ENCODE measurements at places on chromosomes 12 and 14. TPM values are rescaled to one million over a fixed set of nuclear protein-coding genes. Genes with fewer than 3 reads are reported as not detected.

GRCh38 chr14:35196571-35196970 is 74.2 kb downstream of the PRORP start:
- DNase-seq, result no peak

BCL2L14 gene
- polyA plus RNA-seq, result not detected

- no peak for DNase-seq
These were observed 46.6 kb upstream of the ZDHHC17 start for GRCh38 chr12:76717314-76717713.

- no peak for DNase-seq
These were observed at the start of gene LYZ for GRCh38 chr12:69348162-69348938. TSS of gene LYZ (plus strand) at chr12:69348381. CDS start at chr12:69348409, 28 bp downstream.

GRCh38 chr14:96951511-96951910 is 154.3 kb downstream of the VRK1 start:
- DNase-seq, result no peak

- DNase-seq, result no peak
These were observed 5.5 kb upstream of the GPR132 start for GRCh38 chr14:105070760-105071137.

DNA sequence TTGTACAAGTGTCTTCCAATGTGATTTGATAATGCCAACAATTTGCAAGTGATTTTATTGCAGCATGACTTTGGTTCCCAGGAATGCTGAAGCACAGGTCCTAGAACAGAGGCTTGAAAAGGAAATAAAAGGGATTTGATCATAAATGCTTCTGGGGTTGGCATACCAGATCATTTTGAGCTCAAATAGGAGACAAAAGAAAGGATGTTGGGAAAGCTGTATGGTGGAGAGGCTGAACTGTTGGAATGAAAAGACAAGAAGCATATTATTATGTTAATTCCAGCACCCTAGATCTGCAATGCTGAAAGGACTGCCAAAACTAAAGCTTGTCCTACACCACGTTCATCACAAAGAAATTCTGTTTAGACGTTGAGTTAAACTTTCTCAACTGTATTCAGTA is 143.1 kb downstream of the BICD1 start:
- DNase-seq, result no peak

DNA sequence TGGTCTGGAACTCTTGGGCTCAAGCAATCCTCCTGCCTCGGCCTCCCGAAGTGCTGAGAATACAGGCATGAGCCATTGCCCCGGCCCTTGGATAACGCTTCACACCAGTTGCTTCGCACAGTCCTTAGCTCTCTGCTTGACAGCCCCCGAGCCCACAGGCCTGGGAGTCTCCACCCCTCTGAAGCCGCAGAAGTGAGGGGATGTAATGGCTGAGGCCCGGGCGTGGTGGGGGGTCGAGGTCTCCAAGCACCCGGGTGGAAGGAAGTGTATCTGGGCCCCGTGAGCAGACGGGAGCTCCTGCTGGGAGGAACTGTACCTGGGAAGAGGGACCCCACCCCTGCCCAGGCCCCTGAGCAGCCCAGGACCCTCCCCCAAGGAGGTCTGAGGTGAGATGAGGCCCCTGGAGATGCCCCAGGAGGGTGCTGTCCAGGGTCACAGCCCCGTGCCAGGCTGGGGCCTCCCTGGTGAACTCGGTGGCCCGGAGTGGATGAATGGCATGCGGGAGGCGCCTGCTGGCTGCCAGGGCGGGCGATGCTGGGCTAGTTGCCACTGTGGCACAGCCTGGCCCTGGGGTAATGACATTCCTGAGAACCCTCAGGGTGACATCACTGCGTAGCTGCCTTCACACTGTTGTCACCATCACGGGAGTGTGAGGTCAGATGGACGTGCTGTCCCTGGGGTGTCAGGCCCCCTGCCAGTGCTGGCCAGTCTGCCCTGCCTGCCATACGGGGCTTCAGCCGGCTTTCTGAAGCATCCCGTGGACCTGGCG is 48.9 kb downstream of the KIF26A start:
- no peak for DNase-seq

ISCU gene
- 106 TPM for polyA plus RNA-seq

DNA sequence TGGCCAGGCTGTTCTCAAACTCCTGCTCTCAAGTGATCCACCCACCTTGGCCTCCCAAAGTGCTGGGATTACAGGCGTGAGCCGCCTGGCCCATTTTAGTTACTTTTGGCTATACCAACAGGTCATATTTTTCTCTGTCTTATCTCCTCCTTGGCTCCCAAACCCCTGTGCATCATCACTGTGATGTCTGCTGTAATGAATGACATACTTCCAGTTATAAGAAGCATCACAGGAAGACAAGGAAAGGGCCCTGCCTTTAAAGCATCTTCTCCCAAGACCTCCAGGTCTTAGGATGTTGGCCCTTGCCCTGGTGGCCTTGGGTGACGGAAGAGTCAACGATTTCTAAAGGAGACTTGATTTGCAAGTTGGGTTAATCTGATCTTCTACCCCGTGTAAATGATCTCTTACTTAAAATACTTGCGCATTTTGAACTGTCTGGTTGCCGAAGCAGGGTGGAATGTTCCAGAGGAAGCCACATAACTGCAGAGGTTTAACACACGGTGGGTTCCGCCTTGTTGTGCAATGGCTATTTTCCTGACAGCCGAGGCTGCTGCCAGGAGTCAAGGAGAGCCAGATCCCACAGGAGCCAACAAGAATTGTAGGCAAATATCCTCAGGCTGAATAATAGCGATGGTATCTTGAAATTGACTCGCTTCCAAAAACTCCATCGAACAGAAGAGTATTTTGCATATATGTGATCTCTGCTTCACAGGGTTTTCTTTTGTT is 55.7 kb upstream of the PLXNC1 start:
- no peak for DNase-seq

MANSC4 gene
- 0.39 TPM for polyA plus RNA-seq

GRCh38 chr14:37138898-37139297 is 33.5 kb downstream of the SLC25A21 start:
- DNase-seq, result no peak

- DNase-seq, result no peak
These were observed 16.3 kb downstream of the RAPGEF3 start for GRCh38 chr12:47742253-47742825.

DNA sequence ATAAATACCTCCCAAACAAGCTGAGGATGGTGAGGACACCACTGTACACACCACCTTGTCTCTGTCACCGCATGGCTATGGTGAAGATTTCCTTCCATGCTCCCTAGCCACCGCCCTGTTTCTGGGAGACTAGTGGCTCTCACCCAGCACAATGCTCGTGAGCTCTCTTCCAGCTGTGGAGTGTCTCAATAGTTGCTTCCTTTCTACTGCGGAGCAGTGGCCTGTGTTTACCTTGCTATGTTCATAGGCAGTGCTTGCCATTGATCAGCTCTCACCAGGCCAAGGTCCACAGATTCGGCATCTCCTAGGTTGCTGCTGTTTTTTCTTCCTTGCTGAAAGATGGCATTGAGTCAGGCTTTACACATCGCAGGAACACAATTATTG is 313.6 kb upstream of the RTL1 start:
- no peak for DNase-seq

DNA sequence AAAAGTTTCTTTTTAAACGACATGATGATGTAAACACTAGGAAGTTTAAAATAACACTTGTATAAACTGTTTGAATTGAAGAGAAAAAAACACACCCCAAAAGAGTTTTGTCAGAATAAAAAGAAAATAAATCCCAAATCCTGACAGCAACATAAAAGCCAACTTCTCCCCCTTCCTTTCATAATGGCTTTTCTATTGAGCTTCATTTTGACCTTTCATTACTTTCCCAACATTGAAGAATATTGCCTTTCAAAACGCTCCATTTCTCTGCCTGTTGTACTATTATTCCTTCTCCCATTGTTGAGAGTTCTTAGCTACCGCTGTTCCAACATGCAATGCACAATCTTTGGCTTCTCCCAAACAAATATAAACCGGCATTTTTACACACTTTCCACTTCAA is 448.5 kb downstream of the BCAT1 start:
- no peak for DNase-seq

DNA sequence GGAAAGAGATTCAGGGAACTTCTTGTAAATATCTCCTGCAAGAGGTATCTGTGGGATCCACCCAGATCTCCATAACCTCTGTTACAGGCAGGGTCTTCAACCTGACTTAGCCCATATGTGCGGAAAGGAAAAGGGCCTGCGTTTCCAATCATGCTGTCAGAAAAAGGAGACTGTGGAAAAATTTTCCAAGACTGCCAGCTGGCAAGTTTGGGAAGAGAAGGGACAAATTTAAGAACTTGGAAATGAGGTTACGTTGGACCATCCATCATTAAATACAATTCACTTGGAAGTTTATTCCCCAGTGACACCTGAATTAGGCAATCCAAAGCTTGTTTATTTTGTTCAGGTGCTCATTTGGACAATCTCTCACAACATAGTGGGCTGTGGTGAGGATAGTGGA is 13.9 kb downstream of the PTHLH start:
- DNase-seq, result no peak

- DNase-seq, result no peak
These were observed 5.8 kb downstream of the LRIG3 start for GRCh38 chr12:58914457-58914856.

GRCh38 chr12:98543701-98544100 is 28.3 kb downstream of the TMPO start:
- DNase-seq, result no peak

ANG gene
- 3.5 TPM for polyA plus RNA-seq

- no peak for DNase-seq
These were observed 28.2 kb downstream of the FERMT2 start for GRCh38 chr14:52922656-52923055.

DNA sequence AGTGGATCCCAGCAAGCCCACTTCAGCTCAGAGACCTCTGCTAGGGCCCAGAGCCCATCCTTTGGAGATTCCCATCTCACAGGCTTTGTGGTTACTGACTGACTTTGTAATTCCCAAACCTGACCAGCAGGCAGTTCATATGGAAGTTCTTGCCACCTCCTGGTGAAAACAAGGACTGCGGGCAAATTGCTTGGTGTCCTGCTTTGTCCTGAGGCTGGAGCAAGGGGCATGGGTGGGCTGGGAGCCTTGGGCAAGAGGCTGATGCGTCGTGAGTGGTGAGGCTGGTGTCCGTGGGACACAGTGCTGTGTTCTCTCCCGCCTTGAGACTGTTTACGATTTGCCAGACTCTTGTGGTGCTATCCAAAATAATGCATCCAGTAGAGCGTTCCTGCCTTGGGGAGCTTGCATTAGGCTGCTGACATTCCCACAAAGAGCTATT is 91.0 kb downstream of the LRRC74A start:
- no peak for DNase-seq

DNA sequence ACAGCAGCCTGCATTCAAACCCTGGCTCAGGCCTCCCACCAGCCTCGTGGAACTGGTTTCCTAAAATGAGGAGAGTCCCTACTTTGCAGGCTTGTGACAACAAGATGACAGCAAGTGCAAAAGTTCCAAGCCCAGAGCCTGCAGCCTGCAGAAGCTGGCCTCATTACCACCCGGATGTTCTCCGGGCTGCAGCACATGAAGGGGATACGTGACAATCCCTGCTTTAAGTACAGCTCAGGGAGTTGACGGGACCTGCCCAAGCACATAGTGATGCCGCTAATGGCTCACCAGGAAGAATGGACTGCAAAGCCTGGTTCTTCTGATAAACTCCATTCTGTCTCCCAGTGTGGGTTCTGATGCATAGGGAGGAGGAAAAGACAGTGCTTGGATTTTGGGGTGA is 15.0 kb downstream of the SSH1 start:
- DNase-seq, result no peak

GRCh38 chr12:92335831-92336230 is 190.2 kb upstream of the BTG1 start:
- DNase-seq, result no peak

RNASE2 gene
- 0.41 TPM for polyA plus RNA-seq

FERMT2 gene
- polyA plus RNA-seq, result 185 TPM

DNA sequence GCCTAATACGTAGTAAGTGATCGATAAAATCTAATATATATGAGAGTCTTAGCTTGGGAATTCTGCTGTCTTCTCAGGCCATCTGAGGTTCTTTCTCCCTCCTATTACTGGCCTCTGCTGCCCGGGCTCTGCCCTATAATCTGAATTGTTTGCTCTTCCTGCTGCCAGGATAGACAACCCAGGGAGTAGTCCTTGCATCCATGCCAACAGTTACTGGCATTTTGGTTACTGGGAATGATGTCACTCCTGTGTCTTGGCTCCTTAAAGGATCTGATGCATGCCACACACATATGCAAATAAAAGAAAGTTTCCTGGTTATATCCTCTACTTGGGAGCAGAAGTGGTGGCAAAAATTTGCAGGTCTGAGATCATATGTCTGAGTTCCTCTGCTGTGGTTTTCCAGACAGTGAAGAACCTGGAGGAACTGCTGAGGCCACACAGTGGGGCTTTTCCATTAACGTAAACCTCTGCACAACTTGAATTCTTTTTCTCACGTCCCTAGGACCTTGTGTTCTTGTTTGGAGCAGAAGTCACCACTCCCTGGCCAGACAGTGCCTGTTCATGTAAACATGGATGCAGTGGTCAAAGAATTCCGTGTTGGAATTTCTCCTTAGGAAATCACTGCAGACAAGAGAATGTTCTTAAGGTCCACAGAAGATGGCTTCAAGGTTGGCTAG is 320.6 kb upstream of the TBX3 start:
- DNase-seq, result no peak

DNA sequence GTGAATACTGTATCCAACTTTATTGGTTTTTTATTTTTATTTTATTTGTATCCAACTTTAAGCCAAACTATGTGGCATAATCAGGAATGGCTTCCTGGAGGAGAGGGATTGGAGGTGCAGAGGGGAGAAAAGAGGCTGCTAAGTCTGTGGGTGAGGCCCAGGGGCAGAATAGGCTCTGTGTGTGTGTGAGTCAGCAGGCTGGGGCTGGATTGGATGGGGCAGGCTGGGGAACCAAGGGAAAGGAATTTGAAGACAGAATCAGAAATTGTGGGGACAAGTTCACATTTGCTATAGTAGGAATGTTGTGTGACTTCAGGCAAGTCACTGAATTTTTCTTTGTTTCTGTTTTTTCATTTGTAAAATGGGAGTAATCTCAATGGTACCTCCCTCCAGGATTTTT is 12.8 kb upstream of the RILPL1 start:
- no peak for DNase-seq

ELK3 gene
- 60.7 TPM for polyA plus RNA-seq

DNA sequence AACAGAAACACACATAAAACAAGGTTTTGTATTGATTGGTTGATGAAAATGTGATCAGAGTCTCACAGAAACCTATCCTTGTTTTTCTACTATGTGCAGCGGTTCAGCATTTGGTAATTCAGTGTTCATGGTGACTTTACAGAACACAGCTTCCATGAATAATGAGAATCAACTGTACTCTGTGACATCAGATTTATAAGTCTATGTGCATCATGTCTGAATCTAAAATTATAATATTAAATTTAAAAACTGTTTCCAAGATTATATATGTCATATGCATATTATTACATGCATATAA is 104.3 kb downstream of the SLC16A7 start:
- DNase-seq, result no peak

ZCCHC8 gene
- polyA plus RNA-seq, result 55.9 TPM

- DNase-seq, result no peak
These were observed 269.9 kb upstream of the RGS6 start for GRCh38 chr14:71662291-71662790.

DNA sequence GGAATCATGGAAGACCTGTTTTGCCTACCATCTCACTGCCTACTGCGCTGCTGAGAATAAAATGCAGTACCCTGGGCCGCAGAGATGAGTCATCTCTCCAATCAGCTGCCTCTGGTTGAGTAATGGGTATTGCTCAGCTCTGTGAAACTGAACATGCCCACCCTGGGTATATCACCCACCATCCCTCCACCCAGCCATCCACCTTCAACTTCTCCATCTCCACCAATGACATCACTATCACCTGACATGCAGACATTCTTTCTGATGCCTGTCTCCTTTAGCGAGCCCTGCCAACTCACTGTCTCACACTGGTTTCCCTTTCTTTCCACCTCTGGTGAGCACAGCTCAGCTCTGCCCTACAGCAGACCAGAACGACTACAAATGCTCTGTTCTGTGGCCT is 33.6 kb downstream of the E2F7 start:
- no peak for DNase-seq

Measured in left renal cortex interstitium (tissue), 4 donors.